ENCODE measurements at places on chromosomes 11 and 22. TPM values are rescaled to one million over a fixed set of nuclear protein-coding genes. Genes with fewer than 3 reads are reported as not detected.

The ACTN3 gene
- total RNA-seq = not detected

The IL18 gene
- 5.2 TPM for total RNA-seq

The ABTB2 gene
- 9.7 TPM for total RNA-seq

The RFPL1 gene
- total RNA-seq = not detected

The APOL4 gene
- total RNA-seq = 1.3 TPM

The TBRG1 gene
- 18.4 TPM for total RNA-seq
